HEK293T (cell line): ENCODE measurements at places on chromosomes 16 and 17.

- DNase-seq: no peak
Measured at GRCh38 chr16:46733319-46733830, 14.8 kb downstream of the MYLK3 start.

- DNase-seq: no peak
Measured at GRCh38 chr16:83891742-83892141, 7.2 kb upstream of the MLYCD start.

- no peak for DNase-seq
Measured at GRCh38 chr16:23476289-23476688, 23.3 kb upstream of the COG7 start.

DNA sequence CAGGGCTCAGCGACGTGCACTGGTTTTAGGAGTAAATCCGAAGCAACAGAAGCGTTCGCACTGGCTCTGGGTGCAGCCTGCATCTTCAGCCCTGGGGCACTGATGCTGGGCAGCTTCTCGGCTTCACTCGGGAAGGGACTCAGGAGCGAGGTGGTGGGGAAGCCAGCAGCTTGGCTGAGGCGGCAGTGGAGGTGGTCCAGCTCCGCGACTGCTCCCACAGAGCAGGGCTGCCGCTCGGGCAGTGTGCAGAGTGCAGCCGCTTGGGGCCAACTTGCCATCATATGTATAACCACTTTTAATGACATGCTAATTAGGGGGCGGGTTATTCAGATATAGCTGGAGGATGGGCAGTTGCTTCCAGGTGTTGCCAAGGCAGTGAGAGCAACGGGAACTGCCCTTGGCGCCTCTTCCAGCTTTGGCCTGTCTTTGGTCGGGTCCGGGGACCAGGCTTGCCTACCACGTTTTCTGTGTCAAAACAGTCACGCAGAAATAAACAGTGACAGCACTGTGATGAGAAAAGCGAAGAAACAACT is 26.7 kb downstream of the METRNL start:
- DNase-seq: no peak

DNA sequence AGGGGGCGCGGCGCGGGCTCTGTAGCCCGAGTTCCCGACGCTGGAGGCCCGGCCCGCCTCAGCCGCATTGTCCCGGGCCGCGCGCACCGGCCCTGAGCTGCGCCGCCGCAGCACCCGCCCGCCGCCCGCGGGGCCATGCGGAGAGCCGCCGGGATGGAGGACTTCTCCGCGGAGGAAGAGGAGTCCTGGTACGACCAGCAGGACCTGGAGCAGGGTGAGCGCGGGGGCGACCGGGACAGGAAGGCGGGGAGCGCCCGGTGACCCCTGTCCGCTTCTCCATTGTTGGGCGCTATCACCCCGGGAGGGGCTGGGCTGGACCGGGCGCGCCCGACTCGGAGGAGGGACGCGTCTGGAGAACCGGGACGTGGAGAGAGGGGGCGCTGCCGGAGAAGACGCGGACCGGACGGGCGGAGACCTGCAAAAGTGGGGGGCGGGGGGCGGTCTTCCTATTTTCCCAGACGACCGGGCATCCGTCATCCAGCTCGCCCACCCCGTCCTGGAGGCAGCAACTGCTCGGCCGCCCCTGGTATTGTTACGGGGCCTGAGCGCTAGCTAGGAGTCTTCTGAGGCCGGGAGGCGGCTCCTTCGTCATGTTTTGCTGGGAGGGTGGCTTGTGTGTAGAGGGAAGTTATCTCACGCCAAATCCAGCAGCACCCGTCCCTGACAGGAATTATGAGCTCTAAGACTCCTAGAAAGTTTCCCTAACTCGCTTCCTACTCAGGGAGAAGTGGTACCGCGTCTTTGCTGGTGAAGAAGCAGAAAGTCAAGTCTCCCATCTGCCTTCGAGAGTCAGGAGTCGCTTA is 678 bp downstream of the CDR2L start:
- DNase-seq: peak; percentile 56

DNA sequence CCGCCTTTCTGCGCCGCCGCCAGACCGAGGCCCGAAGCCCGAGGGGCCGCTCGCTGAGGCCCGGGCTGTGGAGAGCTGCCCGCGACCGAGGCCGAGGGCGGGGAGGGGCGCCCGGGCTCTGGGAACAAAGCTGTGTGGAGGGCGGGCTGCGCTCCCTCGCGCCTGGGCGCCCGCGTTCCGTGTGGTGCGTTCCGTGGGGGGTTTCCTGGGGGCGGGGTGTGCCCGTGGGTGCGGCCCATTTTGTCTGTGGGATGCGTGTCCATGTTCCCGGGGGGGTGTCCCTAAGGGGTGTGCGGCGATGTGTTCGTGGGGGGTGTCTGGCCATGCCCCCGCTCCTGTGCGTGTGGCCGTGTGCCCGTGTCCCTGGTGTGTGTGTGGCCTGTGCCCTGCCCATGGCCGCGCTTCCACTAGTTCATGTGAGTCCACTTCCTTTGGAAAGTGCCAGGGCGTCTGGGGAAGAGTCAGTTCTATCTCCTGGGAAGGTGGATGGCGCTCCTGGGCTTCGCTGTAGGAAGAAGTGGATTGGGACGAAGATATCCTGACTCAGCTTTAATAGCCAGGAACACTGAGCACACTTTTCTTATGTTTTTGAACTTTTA is 520 bp downstream of the JPT2 start:
- DNase-seq: peak; percentile 18

GRCh38 chr17:19755821-19756510 is 7.9 kb upstream of the ALDH3A1 start:
- DNase-seq: no peak

GRCh38 chr16:52350031-52350642 is 196.8 kb downstream of the TOX3 start:
- DNase-seq: no peak

- DNase-seq: no peak
Measured at GRCh38 chr17:39820541-39820940, 43.6 kb downstream of the IKZF3 start.

- DNase-seq: no peak
Measured at GRCh38 chr16:2238838-2239675, 2.8 kb downstream of the DNASE1L2 start.

DNA sequence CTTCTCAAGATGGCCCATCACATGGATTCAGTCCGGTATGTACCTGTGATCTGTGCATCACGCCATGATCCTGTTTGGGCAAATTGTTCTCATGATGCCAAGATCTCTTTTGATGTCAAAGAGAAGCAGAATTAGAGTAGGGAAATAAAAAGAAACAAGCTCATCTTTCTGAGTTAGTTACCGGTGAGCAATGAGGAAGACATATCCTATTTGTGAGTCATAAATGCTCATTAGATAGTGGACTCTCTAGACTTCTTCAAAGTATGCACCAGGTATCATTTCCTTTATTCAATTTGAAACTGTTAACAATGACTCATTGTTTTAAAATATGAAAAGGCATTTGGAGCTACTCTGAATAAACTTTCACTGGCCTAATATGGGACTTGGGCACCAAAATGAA is 8.0 kb upstream of the KRTAP4-12 start:
- DNase-seq: no peak

DNA sequence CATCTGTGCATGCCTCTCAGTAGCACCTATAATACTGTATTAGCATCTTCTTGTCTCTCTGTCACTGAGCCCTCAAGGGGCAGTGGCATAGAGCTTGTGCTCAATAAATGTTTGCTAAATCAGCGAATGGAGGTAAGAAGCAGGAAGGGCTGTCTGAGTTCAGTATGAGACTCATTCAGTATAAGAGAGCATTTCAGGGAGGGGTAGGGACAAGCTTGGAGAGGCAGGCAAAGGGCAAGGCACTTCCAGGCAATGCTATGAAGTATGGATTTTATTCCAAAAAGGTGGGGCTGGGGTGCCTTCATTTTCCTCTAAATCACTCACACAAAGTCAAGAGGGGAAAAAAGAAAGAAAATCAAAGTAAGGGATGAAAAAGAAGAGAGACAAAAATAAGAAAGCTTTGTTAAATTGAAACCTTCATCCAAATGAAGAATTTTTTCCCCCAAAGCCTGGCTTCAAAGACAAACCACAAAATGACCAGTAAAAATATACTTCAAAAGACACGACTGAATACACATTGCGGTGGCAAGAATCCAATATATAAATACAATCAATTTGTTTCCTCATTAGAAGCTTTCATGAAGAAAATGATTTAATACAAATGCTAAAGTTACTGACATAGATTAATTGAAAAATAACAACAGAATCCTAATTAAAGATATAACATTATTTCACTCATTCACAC is 51.2 kb downstream of the SKAP1 start:
- no peak for DNase-seq

DNA sequence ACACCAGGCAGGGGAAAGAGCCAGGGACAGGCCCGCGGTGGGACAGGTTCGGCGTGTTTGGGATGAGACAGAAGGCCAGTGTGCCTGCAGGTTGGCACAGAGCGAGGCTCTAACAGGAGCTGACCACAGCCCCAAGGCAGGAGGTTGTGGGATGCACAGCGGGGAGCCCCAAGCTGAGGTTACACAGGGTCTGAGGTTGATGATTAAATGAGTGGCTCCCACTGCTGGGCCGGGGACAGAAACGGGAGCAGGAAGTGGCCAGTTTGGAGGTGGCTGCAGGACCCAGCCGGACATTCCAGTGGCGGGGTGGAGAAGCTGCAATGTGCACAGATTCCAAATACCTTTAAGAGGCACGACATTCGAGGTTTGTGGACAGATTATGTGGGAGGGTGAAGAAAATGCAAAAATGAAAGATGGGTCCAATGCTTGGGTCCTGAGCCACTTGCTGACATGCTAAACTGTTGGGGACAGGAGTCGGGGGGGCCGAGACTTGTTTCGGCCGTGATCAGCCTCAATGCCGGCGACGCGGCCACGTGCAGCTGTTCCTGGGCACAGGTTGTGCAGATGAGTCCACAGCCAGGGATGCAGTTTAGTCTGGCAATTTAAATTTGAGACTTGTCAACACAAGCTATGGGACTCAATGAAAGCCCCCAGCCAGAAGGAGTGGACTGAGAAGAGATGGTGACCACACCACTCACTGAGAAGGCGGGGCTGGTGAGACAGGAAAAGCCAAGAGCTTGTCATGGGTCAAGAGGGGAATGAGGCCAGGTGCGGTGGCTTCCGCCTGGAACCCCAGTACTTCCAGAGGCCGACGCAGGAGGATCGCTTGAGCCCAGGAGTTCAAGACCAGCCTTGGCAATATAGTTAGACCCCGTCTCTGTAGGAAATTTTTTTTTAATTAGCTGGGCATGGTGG is 8.7 kb downstream of the ENPP7 start:
- DNase-seq: no peak

DNA sequence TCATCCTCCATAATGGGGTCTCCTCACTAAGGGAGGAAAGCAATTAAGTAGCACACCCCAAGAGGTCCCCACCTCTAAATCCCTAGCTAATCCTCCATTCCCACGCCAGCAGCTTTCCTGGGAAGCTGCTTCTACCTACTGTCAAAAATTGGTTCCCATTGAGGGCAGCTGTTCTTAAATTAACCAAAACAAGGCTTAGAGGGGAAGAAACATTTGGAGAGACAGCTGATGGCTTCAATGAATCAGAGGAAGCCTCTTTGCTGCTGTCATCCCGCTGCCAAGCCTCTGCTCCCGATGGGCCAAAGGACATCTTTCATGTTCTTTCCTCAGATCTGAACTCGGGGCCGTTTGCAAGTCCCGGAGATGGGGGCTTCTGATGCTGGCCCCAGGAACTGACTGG is 26.6 kb downstream of the AIPL1 start:
- DNase-seq: no peak

DNA sequence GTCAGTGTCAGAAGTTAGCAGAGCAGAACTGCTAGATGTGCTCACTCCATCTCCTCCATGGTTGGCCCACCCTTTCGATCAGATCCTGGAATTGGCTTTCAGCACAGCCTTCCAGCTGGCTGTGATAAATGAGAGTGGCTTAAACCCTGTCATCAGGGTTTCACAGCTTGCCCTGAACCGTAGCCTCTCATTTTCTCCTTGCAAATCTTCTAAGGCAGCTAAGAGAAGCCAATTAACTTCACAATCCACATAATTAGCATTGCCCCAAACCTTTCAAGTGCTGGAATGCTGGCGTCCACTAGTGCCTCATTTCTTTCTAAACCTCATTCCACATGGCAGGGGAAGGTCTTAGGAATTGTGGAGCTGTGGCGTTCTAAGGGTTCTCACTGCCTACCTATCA is 21.7 kb downstream of the MILR1 start:
- no peak for DNase-seq

DNA sequence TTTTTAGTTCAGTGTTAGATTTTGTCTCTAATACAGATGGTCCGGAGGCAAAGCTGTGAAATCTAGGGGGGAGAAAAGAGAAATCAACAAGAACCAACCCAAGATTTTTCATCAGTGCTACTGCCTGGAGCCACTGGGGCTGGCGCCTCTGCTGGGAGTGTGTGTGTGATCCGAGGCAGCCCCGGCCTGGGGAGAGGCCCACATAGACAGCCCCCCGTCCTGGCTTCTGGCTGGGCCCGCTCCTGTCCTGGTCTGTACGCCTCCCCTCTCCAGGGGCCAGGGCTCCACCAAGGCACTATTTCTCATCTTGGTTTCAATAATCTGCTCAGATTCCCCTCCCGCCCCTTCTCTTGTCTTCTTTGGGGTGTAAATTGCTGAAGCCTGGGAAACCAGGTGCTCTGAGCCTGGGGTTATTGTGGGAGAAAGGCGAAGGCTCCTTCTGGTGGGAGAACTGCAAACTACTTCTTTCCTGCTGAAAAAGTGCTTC is 7.8 kb downstream of the BAHCC1 start:
- no peak for DNase-seq

GRCh38 chr16:49754495-49755312 is 101.2 kb downstream of the ZNF423 start:
- no peak for DNase-seq

- DNase-seq: no peak
Measured at GRCh38 chr17:15438491-15439105, 28.8 kb downstream of the CDRT4 start.

GRCh38 chr16:59573528-59574271 is 839.6 kb upstream of the GOT2 start:
- no peak for DNase-seq

GRCh38 chr17:58818654-58819053 is 63.0 kb downstream of the PPM1E start:
- no peak for DNase-seq

- DNase-seq: no peak
Measured at GRCh38 chr17:74647871-74648672, 24.5 kb upstream of the CD300E start.

DNA sequence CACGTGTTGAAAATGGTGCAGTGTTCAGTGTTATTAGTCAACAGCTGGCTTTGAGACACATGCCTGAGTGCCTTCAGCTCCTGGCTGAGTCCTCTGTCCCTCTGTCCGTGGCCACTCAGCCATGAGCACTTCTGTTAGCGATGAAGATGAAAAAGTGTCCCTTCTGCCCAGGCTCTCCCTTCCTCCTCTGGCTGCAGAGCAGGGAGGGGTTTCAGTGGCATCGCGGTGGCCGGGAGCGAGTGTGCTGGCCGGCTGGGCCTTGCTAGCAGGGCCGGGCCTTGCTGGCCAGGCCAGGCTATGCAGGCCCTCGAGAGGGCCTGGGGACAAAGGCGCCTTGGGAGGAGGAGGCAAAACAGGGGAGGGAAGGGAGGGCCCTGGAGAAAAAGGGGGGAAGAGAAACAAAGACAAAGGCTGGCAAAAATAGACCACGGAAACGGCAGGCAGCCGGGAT is 47.7 kb downstream of the CMIP start:
- no peak for DNase-seq
